ENCODE measurements at places on chromosomes 2 and 18.
A peak's percentile ranks its signal among the peaks of the same experiment; 100 is the strongest.

DNA sequence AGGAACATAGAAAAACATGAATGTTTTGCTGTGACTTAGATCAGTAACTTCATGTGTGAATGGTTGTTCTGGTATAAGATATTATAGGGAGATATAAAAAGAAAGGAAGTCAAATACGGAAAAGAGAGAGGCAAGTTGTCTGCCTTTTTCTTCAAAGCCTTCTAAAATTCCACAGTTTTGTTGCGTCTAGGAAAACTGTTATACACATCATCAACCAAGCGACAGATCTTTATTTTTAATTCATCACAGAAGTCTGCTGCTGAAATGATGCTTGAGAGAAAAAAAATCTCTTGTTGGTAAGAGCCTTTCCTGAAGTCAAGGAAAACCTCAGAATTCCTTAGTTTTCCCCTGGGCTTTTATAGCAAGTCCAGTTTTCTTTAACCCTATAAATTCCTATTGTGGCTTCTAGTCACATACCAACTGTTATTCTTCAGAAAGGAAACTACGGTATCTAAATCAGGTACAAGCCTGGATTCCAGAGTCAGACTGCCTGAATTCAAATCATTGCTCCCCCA is 36.3 kb upstream of the TANC1 start:
- no peak for DNase-seq

DNA sequence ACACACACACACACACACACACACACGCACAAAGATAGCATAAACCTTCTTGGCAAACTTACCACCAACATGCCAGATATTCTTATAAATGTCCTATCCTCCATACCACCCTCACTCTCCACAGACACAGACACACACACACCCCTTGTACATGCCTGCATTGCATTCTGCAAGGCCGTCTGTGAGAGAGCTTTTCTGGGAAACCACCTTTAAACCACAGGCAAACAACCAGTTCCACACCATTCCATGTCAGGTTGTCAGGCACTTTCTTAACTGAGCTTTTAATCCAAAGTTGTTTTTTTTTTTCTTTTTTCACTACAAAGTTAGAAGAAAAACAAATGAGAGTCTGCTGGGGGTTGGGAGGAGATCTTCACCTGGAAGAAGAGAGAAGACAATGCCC is 221.1 kb downstream of the C1D start:
- no peak for DNase-seq

- no peak for DNase-seq
Observed at GRCh38 chr2:119567292-119567691, 23.0 kb downstream of the CFAP221 start.

- no peak for DNase-seq
Observed at GRCh38 chr2:126736133-126736874, 80.3 kb downstream of the GYPC start.

- DNase-seq: no peak
Observed at GRCh38 chr18:56380685-56381084, 257.7 kb downstream of the TXNL1 start.

GRCh38 chr2:120885321-120885720 is 149.7 kb downstream of the GLI2 start:
- DNase-seq: no peak

DNA sequence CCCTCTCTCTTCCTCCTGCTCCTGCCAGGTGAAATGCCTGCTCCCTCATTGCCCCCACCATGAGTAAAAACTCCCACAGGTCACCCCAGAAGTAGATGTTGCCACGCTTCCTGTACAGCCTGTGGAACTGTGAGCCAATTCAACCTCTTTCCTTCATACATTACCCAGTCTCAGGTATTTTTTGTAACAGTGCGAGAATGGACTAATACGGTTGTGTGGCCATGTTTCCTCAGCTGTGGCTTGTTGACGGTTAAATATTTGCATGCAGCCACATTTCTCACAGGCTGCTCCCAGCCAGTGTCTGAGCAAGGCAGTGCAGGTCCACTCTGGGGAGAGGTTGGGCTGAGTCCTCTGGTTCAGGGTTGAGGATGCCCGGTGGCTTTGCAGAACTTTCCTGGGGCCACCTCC is 27.8 kb upstream of the COPS8 start:
- no peak for DNase-seq

DNA sequence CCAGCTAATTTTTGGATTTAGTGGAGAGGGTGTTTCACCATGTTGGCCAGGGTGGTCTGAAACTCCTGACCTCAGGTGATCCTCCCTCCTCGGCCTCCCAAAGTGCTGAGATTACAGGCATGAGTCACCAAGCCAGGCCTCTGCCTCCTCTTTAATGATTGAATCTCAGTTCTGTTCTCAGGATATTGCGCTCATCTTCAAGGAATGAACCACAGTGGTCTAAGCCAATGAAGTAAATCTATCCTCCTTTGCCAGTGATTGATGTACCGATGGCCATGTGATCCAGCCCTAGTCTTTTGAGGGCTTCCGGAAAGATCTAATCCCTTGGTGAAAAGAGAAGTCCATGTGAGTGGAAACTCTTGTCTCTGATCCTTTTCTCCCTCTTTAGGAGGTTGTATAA is 48.6 kb downstream of the POLE4 start:
- no peak for DNase-seq

DNA sequence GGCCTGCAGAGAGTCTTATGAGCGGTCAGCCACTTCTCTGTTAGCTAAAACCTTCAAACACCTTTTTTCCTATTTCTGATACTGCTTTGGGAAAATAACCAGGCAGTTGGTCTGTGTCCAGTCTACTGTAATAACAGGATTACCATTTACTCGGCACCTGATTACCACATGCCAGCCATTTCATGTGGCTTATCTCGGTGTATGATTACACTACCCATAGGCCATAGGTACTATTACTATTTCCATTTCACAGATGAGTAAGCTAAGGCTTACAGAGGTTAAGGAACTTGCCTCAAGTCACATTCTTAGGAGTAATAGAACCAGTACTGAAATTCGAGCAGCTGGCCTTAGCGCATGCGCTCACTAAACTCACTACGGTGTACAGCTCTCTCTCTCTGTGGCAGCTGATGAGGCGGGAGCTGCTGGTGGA is 147.2 kb upstream of the L3MBTL4 start:
- DNase-seq: no peak

- DNase-seq: no peak
Observed at GRCh38 chr2:22194218-22194617, 1070.5 kb downstream of the TDRD15 start.

- DNase-seq: no peak
Observed at GRCh38 chr2:201465524-201465971, 14.0 kb downstream of the STRADB start.

DNA sequence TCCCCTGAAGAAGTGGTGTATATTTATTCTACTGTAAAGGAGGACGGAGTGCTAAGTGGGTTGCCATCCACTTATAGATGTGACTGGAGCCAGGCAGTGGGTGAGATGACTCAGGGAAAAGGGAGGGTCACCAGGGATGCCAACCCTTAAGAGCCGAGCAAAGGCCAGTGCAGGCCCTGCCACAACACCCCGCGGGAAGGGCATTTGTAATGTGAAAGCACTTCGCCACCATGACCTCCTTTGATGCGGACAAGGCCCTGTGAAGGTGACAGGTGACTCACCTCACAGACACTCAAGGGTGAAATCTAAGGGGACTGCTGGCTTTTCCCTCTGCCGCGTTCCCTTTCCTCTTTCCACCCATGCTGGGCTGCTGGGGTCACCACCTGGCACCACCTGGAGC is 50.2 kb upstream of the MRPL33 start:
- no peak for DNase-seq

DNA sequence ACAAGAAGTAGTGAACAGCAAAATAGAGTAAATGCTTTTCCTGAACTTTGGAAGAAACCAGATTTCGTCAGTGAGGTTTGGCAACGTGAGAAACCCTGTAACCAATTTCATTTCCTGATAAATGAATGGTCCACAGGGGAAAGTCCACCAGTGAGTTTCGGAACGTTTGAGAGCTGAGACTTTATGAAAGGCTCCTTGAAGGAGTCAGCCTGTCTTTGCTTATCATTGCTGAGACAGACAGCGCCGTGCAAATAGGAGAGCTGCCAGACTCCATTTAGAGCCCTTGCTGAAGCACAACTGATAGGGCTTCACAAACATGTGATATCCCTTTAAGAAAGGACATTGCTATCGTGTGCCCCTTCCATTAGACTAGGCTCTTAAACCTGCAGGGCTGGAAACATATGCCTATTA is 121.8 kb upstream of the SMAD7 start:
- DNase-seq: no peak

GRCh38 chr2:188983427-188984064 is 9.4 kb downstream of the COL3A1 start:
- DNase-seq: no peak

DNA sequence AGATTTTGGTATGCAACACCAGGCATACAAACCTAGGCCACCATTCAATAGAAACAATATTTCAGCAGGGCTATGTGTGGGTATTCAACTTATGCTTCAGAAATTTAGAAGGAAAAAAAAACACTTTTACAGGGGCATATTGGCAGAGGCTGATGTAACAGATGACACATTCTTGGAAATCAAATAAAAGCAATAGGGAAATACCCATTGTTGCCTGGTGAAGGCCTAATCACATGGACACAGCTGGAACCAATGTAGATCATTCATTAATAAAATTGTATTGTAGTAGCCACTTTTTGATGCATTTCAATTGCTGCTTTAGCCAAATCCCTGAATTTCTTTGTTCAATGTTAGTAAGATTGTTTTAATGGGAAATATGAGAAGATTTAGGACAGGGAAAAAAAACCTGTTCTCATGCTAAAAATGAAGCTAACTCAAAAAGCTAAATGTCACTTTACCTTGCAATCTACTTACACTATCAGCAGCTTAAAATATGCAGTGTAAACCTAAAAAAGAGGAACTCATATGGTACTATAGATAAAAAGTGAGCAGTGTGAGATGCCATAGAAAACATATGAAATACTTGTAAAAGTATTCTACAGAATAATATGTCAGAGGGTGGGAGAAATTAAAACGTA is 289.4 kb downstream of the ZEB2 start:
- no peak for DNase-seq

DNA sequence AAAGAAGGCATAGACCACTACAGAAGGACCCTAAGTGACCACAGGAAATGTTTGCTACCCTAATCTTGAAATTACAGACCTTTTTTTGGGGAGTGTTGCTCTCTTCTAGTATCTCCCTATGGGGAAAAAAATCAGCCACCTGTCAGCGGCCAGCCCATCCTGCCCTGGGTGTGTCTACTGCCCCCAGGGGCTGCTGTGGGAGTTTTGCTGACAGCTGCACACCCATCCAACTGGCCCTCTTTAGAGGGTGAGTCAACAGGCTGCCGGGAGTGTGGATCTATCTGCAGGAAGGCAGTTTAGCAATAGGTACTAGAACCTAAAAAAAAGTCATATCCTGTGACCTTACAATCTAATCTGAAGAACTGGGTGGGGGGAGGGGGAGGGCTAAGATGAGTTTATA is 796 bp upstream of the DYSF start:
- no peak for DNase-seq

- DNase-seq: no peak
Observed at GRCh38 chr2:69214898-69215297, 172.1 kb downstream of the GFPT1 start.

- no peak for DNase-seq
Observed at GRCh38 chr2:159518321-159519005, 97.9 kb downstream of the BAZ2B start.

- DNase-seq: no peak
Observed at GRCh38 chr2:132544006-132544630, 125.9 kb downstream of the LYPD1 start.

DNA sequence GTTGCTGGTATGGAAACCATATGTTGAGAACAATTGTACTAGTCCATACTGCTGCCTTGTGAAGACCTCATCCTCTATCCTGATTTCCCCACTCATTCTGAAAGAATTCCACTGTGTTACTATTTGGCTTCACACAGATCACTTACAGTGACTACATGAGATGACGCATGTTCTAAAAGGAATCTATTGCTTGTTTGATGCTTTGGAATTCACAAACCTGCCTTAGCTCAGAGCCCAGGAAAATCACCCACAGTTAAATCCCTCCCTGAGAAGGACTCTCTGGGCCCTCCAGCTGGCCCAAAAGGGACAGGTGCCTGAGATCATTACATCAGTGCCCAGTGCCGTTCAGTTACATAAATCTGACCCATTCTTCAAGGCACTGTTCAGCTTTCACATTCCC is 45.3 kb downstream of the KLHL29 start:
- DNase-seq: peak; percentile 87

DNA sequence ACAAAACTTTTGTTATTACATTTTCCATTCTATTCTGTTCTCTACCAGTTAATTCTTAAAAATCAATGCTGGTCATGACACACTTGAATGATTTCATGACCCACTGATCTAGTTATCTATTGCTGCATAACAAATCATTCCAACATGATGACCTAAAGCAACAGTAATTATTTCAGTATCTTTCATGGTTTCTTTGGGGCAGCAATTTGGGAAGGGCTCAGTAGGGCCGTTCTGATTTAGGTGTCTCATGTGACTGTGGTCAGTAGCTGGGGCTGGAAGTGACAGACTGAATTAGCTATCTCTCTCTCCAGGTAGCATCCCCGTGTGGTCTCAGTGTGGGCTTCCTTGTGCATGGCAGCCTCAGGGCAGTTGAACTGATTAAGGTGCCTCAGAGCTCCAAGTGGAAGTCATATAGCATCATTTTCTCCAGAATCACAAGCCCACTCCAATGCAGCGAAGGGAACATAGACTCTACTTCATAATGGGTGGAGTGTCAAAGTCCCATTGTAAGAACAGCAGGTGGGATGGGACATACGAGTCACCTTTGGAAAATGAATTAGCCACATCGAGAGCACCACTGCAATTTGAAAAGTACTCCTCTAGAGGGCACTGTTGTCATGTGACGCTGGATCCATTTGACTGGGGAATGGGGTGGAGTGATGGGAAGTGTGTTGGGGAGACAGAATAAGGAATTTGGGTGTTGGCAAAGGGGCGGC is 39.1 kb upstream of the FAM136A start:
- no peak for DNase-seq

DNA sequence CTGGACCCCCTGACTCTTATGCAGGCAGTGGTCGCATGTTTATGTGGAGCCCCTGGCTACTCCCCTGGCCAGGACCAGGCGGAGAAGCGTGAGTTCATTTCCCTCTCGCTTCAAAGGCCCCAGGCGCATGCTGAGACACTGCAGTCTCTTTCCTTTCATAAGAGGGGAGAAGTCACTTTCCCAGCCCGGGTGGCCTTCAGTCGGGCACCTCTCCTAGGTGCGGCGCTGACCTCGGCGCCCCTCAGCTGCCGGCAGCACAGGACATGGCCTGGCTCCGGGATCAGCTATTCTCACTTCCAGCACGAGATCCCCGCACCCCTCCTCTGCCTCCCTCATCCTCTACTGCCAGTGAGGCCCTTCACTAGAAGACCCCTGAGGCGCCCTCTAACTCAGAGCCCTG is 184.7 kb upstream of the PXDN start:
- no peak for DNase-seq

- no peak for DNase-seq
Observed at GRCh38 chr2:6060992-6061663, 368.9 kb downstream of the SOX11 start.

DNA sequence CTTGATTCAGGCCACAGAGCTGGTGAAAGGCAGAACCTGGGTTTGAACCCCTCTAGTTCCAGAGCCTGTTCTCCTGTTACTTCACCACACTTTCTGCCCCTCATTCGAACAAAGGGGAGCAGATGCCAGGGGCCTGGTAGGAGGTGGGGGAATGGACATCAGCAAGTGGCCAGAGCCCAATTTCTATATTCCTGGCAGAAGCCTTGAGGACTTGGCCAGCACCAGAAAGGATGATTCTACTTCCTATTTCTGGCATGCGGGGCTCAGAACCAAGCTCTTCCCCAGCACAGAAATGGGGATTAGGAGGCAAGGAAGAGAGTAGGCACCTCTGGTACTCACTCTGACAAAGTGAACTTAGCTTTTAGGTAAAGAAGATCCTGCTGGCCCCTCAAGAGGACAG is 49.3 kb downstream of the ADD2 start:
- DNase-seq: no peak

Measured in AG04449 (cell line).